ENCODE measurements at places on chromosomes 2 and 18.

DNA sequence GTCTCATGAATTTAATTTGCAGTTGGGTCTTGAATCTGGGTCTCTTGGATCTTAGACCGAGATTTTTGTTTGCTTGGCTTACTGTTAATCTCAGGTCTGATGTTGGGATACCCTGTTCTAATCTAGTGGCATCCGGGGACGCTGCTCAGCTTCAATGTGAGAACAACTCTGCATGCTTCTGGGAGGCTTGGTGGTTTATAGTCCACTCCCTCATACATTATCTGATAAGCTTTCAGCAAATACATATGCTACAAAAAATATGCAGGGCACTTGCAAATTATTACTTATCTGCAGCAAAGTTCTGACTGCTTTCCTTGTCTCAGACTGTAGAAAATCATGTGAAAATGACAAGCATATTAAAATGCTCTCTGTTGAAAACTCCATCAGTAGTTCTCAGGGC, 39.4 kb downstream of the RNF144A start:
- DNase-seq, result no peak

- no peak for DNase-seq
Observed at GRCh38 chr2:193963472-193964119, 1693.4 kb upstream of the SLC39A10 start.

DNA sequence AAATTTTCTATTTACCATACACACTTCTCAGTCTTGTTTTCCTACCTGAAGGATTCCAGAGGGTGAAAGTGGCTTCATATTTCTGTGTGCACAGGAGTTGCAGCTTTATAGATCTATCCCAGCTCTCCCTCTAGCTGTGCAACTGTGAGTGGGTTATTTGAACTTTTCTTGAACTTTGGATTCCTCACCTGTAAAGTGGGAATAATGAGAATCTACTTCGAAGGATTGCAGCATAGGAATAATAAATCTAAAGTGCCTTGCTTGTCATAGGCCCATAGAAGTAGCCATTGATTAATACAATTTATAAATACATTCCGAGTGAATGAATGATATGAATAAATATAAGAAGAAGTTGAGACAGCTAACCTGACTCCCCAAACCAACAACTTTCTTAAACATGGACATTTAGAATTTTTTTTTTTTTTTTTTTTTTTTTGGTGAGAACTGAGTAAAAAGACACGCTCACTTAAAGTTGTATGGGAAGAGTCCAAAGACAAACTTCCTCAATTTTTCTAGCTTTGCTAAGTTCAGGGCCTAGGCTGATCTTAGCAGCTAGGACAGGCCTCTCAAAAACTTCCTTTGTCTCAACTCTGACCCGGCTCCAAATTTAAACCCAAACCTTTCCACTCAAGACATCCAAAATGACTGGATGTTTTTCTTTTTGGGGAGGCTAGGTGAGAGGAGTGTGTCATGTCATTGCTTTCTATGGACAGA, 203.3 kb upstream of the FBXO11 start:
- no peak for DNase-seq

- DNase-seq, result no peak
Observed at GRCh38 chr2:212109792-212110680, 428.6 kb downstream of the ERBB4 start.

- no peak for DNase-seq
Observed at GRCh38 chr2:60426341-60426740, 127.1 kb downstream of the BCL11A start.

DNA sequence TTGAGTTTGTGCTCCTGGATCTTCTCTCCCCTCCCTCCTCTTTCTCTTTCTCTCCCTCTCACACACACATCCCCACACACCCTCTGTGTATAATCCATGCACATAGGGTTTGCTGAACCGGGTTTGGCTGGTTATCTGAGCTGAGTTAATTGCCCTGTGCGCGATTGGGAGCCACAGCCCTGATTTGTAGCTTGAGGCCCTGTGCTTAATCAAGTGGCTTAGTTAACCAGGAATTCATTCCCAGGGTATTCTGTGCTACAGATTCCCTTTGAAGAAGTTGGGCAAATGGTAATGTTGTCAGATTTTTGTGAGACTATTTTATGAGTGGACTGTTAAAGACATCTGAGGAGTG, 6.2 kb downstream of the PARD3B start:
- DNase-seq, result no peak

- DNase-seq, result no peak
Observed at GRCh38 chr18:5972298-5972697, 77.0 kb upstream of the TMEM200C start.
